ENCODE measurements at places on chromosomes 2 and 18.
A peak's percentile ranks its signal among the peaks of the same experiment; 100 is the strongest.

GRCh38 chr2:198763793-198764192, 693.9 kb downstream of the SATB2 start:
- DNase-seq: no peak
- H3K27ac ChIP-seq: no peak overlapping the region
- H3K4me1 ChIP-seq: no peaks in the 10 kb centered on the region
- no peak overlapping the region for H3K4me3 ChIP-seq
- no peaks in the 10 kb centered on the region for H3K27me3 ChIP-seq

- no peaks in the 10 kb centered on the region for H3K4me1 ChIP-seq
- H3K27me3 ChIP-seq: no peaks in the 10 kb centered on the region
- no peak overlapping the region for H3K4me3 ChIP-seq
- no peaks in the 10 kb centered on the region for H3K36me3 ChIP-seq
- H3K27ac ChIP-seq: no peak overlapping the region
These were observed 12.7 kb upstream of the CDH19 start for GRCh38 chr18:66616523-66616983.

GRCh38 chr2:213491376-213491775, 207.1 kb downstream of the SPAG16 start:
- no peaks in the 10 kb centered on the region for H3K4me1 ChIP-seq
- no peak overlapping the region for H3K4me3 ChIP-seq
- no peak for DNase-seq
- no peaks in the 10 kb centered on the region for H3K36me3 ChIP-seq

DNA sequence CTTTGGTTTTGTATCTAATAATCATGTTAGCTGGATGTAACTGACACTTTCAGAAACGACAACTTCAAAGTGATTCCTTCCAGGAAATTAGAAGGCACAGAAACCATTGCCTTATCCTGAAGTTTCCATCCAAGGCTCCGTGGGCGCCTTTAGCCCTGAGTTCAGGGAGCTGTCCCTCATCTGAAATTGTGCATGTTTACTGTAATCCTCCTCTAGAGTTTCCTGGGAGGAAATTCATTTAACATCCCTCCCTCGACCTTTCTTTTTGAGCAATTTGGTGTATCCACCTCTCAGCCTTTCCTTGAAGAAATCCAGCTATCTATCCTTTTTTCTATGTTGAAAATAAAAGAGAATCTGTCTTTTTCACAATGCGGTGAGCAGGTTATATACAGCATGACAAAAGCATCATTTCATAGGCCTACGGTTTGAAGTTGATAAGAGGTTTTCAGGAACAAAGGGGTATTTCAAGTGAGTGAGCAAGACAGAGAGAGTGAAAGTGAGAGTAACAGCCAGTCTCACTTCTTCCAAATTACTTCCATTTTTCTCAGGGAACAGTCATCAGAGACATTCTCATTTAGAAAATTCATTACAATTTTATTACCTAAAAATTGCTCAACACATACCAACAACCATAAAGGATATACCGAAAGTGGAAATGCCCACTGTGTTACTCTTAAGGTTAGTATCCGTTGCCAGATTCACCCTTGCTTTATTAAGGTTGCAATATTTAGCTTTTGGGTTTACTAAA, 167.3 kb downstream of the MREG start:
- no peak overlapping the region for H3K27ac ChIP-seq
- no peak for DNase-seq
- H3K4me3 ChIP-seq: no peak overlapping the region

GRCh38 chr2:151096235-151096634, 165.4 kb downstream of the RBM43 start:
- H3K27me3 ChIP-seq: peaks cover 12% of the 10 kb centered on the region
- no peak overlapping the region for H3K4me3 ChIP-seq
- no peaks in the 10 kb centered on the region for H3K4me1 ChIP-seq
- DNase-seq: no peak

GRCh38 chr2:19574778-19575260, 216.4 kb upstream of the OSR1 start:
- no peak overlapping the region for H3K27ac ChIP-seq
- H3K4me1 ChIP-seq: no peaks in the 10 kb centered on the region
- H3K4me3 ChIP-seq: no peak overlapping the region
- H3K27me3 ChIP-seq: peaks cover 24% of the 10 kb centered on the region

DNA sequence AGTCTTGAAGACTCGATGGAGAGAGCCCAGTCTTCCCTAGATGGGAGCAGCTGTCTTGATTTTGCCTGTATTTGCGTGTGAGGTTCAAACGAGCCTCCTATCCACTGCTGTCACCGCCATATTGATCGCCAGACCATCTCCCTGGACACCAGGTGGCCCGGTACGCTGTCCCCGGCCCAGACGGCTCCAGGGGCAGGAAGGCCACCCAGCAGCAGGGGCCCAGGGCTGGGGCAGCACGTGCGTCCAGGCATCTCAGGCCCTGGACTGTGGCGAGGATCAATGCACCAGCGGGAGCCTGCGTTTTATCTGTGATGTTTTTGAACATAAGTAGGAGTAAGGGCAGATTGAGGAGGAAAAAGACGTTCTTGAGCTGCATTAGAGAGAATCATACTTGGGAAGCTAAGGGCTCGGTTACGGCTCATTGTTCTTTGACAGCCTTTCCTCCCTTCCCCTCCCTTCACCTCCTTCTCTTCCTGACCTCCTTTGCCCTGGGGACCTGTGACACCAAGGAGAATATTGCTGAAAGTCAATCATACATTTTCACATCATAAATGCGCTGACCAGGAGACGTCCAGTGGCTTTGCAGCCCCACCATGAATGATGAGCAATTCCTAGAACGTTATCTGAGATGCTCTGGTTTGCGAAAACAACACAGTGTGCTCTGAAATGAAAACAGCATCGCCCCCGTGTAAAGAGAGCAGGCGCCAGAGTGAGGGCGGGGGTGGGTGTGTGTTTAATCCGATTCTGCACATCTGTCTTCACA, 711.2 kb upstream of the SALL3 start:
- H3K27ac ChIP-seq: no peak overlapping the region
- no peak for DNase-seq
- no peaks in the 10 kb centered on the region for H3K36me3 ChIP-seq
- H3K27me3 ChIP-seq: no peaks in the 10 kb centered on the region
- H3K4me3 ChIP-seq: no peak overlapping the region

GRCh38 chr2:102796337-102796736, 34.5 kb downstream of the TMEM182 start:
- H3K27me3 ChIP-seq: no peaks in the 10 kb centered on the region
- H3K4me3 ChIP-seq: no peak overlapping the region
- peaks cover 47% of the 10 kb centered on the region for H3K36me3 ChIP-seq
- H3K4me1 ChIP-seq: no peaks in the 10 kb centered on the region
- H3K27ac ChIP-seq: no peak overlapping the region
- DNase-seq: no peak

DNA sequence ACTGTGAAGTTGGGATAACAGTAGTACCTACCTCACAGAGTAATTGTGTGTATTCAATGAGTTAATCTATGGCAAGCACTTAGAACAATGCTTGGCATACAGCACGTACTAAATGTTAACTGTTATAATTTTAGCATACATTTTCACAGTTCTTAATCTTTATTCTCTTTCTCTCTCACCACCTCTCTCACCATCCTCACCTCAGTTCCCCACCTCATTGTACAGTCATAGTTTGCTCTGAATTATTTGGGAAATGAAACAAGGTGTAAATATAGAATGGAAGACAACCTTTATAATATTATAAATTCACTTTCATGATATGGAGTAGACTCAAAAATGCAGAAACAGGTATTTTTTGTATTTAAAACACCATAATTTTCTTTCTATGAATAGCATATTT, 40.0 kb upstream of the DNAH7 start:
- H3K27ac ChIP-seq: no peak overlapping the region
- no peaks in the 10 kb centered on the region for H3K36me3 ChIP-seq
- DNase-seq: no peak
- H3K4me1 ChIP-seq: peaks cover 33% of the 10 kb centered on the region

GRCh38 chr2:28469947-28470535, 25.8 kb upstream of the PLB1 start:
- H3K27me3 ChIP-seq: no peaks in the 10 kb centered on the region
- peaks cover 35% of the 10 kb centered on the region for H3K4me1 ChIP-seq
- H3K4me3 ChIP-seq: no peak overlapping the region
- no peak for DNase-seq
- no peaks in the 10 kb centered on the region for H3K36me3 ChIP-seq

DNA sequence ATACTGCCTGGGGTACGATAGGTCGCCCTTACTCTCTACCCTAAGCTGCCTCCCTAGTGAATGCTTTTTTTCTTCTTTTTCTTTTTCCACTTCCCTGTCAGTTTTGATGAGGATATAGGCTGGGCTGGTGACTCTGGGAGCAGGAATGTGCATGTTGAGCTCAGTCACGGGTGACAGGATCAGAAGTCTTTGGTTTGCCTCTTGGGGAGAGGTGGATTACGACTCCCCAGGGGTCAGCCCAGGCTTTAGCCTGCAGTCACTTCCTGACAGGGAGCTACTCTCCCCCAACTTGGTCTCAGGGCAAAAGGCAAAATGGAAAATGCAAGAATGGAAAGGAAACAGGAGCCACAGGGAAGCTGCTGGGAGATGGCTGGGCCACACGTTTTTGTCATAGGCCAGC, 57.3 kb downstream of the THNSL2 start:
- no peaks in the 10 kb centered on the region for H3K36me3 ChIP-seq
- no peak for DNase-seq
- peaks cover 4% of the 10 kb centered on the region for H3K27me3 ChIP-seq

DNA sequence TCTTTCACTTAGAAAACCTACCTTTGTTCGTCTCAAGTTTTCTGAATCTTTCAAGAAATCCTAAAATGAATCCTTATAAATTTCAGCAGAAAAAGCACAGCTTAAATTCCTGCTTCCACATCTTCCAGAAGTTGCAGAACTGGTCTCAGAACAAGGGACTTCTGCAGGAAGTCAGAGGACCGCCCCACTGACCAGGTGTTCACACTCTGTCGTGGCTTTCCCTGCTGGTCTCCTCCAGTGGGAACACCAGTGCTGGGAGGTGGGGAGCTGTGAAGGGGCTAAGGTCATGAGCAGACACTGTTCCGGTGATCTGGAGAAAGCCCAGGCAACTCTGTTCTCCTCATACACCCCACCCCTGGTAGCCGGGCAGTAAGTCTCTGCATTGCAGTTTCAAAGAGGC, 3.5 kb downstream of the FAM110C start:
- no peak for DNase-seq
- peaks cover 32% of the 10 kb centered on the region for H3K27me3 ChIP-seq
- no peak overlapping the region for H3K27ac ChIP-seq
- H3K4me3 ChIP-seq: no peak overlapping the region
- H3K4me1 ChIP-seq: peaks cover 9% of the 10 kb centered on the region
- H3K36me3 ChIP-seq: no peaks in the 10 kb centered on the region

DNA sequence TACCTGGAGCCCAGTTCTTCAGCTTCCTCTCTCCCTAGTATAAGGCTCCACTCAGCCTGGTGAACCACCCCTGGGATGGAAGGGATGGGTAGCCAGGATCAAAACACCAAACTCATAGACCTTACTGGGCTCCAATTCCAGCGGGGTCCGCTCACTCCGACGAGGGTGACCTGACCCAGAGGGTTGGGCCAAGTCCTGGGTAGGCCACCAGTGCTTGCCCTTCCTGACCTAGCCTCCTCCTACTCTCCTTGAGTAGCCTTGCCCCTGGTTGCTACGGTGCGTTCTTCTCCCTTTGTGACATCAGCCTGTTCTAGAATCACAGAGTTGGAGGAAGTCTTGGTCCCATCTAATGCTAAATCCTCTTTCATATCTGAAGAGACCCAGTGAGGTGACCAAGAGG, 537 bp upstream of the STAT4 start:
- peak; percentile 32 for DNase-seq
- H3K27ac ChIP-seq: peak overlapping the region; percentile 97
- H3K36me3 ChIP-seq: peaks cover 26% of the 10 kb centered on the region
- H3K27me3 ChIP-seq: no peaks in the 10 kb centered on the region
- peak overlapping the region; percentile 91 for H3K4me3 ChIP-seq

DNA sequence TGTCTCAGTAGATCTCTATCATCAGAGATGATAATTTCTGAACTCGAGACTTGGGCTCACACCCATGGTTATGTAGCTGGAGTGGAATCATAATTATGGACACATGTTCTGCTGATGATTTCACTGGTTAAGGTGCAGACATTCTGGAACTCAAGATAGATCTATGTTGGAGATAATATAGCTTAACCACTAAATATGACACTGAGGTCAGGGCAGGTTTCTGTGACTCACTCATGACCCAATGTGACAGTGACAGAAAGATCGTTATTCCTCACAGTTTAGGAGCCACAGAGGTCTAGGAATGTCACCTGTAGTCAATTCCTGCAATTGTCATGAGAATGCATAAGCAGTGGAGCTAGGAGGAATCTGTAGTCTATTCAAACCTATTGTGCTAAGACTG, 828.6 kb downstream of the TRIB2 start:
- no peak overlapping the region for H3K27ac ChIP-seq
- DNase-seq: no peak
- H3K4me3 ChIP-seq: no peak overlapping the region
- no peaks in the 10 kb centered on the region for H3K4me1 ChIP-seq

GRCh38 chr2:73033766-73034381, 37.6 kb downstream of the SFXN5 start:
- no peaks in the 10 kb centered on the region for H3K36me3 ChIP-seq
- H3K4me3 ChIP-seq: no peak overlapping the region
- no peaks in the 10 kb centered on the region for H3K4me1 ChIP-seq

- no peaks in the 10 kb centered on the region for H3K27me3 ChIP-seq
- H3K27ac ChIP-seq: no peak overlapping the region
- no peaks in the 10 kb centered on the region for H3K36me3 ChIP-seq
- no peak for DNase-seq
These were observed 525.4 kb downstream of the CCDC85A start for GRCh38 chr2:56709181-56709580.

DNA sequence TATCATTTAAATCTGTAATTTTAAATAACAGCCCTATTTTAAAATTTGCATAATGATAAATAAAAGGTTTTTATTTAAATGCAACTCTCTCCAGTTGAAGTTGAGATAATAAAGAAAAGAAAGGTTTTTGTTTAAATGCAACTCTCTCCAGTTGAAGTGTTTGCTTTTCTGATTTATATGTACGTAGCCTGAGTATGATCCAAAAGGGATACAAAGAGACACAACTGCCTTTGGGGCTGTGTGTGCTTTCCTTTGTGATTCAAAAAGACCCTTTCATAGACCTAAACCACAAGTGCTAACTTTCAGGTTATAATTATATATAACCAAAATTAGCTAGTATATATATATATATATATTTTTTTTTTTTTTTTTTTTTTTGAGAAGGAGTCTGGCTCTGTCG, 76.2 kb upstream of the MFF start:
- H3K27ac ChIP-seq: no peak overlapping the region
- no peaks in the 10 kb centered on the region for H3K4me1 ChIP-seq
- no peak overlapping the region for H3K4me3 ChIP-seq
- H3K36me3 ChIP-seq: no peaks in the 10 kb centered on the region
- no peaks in the 10 kb centered on the region for H3K27me3 ChIP-seq
- DNase-seq: no peak

- H3K36me3 ChIP-seq: no peaks in the 10 kb centered on the region
- no peak overlapping the region for H3K4me3 ChIP-seq
- H3K27ac ChIP-seq: no peak overlapping the region
- DNase-seq: no peak
- no peaks in the 10 kb centered on the region for H3K4me1 ChIP-seq
These were observed 27.3 kb downstream of the ITGAV start for GRCh38 chr2:186617148-186617547.

Measured in activated naive CD4-positive, alpha-beta T cell treated with anti-CD3 and anti-CD28 coated beads for 36 hours (primary cell).